ENCODE measurements at places on chromosomes 4 and X.

DNA sequence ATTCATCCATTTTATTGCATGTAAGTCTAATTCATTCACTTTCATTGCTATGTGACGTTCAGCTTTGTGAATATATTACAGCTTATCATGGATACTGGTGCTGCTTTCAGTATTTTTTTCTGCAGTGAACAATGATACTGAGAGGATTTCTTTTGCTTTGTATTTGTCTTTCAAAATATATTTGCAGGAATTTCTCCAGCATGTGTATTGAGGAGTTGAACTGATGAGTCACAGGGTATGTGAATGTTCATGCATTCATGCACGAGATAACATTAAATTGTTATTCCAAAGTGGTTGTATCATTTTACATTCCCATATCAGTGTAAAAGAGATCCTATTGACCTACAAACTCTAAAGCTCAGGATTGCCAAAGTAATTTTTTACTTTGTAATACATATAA is 283.8 kb upstream of the ARSJ start:
- no peak for DNase-seq

GRCh38 chr4:52912608-52913007 is 50.5 kb downstream of the RASL11B start:
- DNase-seq = no peak

DNA sequence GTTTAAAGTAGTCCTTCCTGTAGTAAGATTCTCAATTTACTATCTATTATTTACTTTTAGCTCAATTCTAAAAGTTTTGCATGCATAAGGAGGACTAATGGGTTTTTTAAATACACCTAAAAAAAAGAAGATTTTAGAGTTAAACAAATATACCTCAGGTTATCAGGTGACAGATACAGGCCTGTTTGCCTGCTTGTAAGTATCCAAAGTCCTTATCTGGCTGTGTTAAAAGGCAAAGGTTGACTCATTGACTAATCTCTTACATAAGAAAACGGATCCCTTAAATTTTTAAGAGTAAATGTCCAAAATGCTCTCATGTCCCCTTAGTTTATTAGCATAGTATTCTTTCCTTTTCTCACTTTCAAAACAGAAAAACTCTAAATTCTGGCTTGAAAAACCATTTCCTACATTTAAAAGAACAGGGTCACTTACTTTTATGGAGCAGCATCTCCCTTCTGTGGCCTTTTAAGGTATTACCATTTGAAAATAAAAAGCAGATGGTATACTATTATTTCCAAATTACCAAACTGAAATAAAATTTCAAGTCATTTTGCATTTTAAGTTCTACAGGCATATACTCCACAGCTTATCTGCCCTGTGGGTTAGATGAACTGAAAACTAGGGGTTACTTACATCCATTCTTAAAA is 4.5 kb downstream of the CBR4 start:
- no peak for DNase-seq

DNA sequence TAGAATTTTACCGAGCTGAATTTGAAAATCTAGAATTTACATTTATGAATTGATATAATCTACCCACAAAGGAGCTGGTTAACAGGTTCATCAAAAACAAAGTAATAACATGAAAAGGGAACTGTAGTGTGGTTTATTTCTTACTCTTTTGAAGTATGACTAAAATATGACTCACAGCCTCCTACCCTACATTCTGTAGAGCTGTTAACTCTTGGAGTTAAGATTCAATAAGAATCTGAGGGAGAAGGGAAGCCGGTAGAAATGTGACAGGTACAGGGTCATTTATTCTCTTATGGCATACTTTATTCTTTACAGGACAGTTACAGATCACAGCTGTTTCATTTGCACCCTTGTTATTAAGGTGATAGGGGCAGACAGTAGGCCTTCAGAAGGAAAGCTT is 132.2 kb upstream of the FAM47B start:
- DNase-seq = no peak

DNA sequence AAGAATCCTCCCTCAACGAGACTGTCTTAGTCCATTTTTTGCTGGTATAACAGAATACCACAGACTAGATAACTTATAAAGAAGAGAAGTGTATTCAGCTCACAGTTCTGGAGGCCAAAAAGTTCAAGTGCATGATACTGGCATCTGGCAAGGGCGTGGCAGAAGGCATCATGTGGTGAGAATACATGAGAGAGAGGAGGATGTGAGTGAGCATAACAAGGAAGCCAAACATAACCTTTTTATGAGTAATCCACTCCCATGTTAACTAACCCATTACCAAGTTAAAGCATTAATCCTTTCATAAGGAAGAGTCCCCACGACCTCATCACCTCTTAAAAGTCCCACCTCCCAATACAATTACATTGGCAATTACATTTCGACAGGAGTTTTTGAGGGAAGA is 504.6 kb downstream of the IQCM start:
- DNase-seq = no peak

GRCh38 chrX:65451663-65452062 is 82.9 kb downstream of the LAS1L start:
- DNase-seq = no peak

- no peak for DNase-seq
Measured at GRCh38 chr4:18022572-18023050, 1.1 kb upstream of the LCORL start.

- peak; percentile 0 for DNase-seq
Measured at GRCh38 chrX:132615391-132616131, 126.7 kb upstream of the MBNL3 start.

GRCh38 chrX:123739474-123739873 is 6.6 kb upstream of the THOC2 start:
- DNase-seq = no peak

- DNase-seq = peak; percentile 20
Measured at GRCh38 chr4:180057891-180058671, 2185.1 kb upstream of the TENM3 start.

DNA sequence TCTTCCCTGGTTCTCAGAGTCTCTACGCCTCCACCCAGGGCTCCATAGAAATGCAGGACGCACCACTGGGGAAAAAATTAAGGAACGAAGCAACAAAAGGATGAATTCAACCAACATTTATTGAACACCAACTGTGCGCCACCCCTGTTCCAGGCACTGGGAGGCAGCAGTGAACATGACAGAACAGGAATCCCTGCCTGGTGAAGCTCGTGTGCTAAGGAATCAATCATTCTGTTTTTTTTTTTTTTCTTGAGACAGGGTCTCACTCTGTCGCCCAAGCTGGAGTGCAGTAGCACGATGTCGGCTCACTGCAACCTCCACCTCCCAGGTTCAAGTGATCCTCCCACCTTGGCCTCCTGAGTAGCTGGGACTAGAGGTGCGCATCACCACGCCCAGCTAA is 1.9 kb upstream of the FTSJ1 start:
- no peak for DNase-seq

DNA sequence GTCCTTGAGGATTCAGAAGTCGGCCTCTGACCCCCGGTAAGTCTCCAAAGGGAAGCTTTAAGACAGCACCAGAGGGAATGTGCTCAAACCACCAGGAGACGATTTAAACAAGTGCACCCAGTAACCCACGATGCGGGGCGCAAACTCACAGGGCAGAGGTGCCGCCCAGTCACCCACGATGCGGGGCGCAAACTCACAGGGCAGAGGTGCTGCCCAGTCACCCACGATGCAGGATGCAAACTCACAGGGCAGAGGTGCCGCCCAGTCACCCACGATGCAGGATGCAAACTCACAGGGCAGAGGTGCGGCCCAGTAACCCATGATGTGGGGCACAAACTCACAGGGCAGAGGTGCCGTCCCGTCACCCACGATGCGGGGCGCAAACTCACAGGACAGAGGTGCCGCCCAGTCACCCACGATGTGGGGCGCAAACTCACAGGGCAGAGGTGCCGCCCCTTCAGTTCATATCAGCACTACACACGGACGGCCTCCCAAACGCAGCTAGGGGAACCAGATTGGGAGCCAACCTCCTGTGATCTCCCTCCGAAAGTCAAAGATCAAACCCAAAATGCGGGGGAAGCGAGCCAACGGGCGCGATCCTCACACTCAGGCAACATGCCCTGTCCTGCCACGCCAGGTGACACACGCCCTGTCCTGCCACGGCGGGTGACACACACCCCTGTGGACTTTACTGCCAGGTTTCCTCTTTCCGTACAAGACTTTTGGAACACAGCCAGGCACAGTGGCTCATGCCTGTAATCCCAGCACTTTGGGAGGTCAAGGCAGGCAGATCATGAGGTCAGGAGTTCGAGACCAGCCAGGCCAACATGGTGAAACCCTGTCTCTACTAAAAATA is 11.3 kb downstream of the PPP2R3B start:
- DNase-seq = no peak

All from hypothalamus (tissue), 51 donors.